Common myeloid progenitor, CD34-positive (primary cell): ENCODE measurements at places on chromosomes 7 and 10.
A peak's percentile ranks its signal among the peaks of the same experiment; 100 is the strongest.

GRCh38 chr7:123798532-123799188 lies 46.3 kb upstream of the HYAL4 start:
- DNase-seq: no peak

DNA sequence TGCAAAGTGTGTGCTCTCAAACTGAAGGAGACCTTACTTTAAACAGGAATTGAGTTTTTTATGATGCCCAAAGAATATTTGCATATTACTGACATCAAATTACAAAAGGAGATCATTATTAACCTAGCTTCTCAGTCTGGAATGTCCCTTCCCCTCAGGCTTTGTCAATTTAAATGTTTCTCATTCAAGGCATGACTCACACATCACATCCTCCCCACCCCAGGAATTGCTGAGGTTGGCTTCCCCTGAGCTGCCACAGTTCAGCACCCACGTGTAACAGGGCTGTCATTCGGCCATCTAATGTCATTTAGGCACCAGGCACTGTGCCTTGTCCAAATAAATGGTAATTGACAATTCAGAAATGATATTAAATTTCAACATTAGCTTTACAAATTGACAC lies 305.9 kb upstream of the MGMT start:
- peak; percentile 76 for DNase-seq

DNA sequence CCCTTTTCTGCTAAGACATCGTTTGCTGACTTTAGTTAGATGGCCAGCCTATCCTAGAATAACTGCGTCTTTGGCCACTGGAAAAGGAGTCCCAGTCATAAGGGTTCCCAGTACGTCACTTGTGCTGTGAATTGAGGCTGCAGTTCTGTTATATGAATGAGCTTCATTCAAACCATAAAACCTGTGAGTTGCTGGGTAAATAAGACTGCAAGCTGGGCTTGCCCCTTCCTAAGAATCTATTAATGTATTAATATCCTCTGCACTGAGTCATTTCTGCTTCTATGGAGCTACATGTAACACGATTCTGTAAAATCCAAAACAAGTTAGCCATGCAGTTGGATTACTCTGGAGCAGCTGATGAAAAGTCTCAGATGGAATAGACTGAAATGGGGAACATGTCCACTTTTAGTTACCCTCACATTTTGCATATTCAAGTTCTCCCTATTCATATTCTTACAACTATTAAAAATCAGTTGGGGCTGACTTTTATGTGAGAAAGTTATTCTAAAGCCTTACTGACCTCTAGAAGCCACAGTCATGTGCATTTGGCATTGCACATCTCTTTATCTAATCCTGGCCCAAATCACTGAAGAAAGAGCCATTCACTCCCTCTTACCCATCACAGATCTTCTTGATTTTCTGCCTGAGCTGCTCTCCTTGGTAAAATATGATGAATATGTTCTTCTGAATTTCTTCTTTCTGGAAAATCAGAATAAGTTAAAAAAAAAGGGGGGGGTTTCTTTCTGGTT lies 41.8 kb upstream of the TMEM213 start:
- DNase-seq: no peak

DNA sequence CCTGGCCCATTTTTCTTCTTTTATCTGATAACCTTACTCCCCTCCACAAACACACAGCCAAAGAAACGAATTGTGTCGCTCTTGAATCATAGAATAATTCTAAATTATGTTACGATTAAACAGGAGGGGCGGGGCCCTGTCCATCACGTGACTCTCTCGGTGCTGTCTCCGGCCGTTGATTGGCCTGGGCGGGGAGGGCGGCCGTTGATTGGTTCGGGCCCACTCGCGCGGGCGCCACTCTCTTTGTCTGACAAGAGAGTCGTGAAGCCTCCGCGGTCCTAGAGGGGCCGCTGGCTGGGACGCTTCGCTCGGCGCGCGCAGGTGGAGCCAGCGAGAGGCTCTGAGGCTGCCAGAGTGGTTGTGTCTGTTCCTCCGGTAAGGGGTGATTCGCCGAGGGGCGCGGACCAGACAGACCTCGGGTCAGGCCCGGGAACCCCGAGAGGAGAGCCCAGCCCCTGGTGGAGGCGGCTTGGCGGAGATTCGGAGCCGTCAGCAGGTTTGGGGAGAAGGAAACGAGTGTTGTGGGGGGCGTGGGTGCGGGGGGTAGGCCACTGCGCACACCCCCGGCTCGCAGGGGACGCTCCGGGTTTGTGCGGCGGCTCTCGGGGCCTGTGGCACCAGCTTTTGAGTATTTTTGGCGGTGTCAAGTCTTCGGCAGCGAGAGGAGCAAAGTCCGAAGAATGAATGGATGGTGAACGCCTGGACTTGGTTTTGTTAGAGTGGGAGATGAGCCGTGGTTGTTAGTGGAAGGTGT lies at the start of gene ZNF789:
Gene ZNF789 (plus strand): TSS at position 330 of the 754 bp plus-strand sequence. CDS start 3,567 bp downstream, outside the sequence.
- DNase-seq: peak; percentile 98

DNA sequence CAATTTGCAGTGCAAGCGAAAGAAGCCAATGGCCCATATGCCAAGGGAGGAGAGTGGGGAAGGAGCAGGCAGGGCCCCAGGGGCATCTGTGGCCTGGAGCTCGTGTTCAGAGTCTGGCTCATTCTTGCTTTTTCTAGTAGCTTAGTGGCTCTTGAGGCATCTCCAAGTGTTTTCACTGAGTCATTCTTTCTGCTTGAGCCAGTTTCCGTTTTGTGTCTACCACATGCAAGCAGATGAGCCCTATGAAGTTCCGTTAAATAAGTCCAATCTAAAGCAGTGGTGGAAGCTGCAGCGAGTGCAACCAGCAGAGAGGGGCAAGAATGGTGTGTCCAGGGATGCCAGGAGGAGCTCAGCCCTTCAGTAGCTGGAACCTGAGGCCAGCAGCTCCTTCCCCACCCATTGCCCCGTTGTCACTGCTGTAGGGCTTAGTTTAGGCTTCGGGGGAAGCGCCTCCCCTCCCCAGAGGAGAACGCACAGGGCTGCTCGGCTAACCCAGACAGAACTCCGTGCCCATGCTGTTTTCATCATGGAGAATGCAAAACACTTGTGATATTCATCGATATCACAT lies 57.4 kb upstream of the EBF3 start:
- peak; percentile 7 for DNase-seq

DNA sequence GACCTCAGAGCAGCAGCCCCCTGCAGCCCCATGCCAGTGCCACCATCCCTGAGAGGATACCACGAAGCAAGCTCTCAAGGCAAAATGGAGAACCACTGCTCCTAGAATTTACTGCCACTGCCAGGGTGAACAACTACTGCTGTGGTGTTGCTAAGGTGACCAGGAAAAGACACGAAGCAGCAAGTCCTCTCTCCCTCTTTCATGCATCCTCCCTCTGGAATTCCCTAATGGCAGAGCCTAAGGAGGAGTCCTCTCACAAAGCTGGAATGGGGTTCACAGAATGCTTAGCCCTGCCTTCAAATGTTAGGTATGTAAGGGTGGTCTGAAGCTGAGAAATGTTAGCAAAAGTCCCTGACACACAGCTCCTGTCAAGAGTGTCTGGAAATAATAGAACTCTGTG lies 35.8 kb upstream of the NPSR1 start:
- DNase-seq: no peak

DNA sequence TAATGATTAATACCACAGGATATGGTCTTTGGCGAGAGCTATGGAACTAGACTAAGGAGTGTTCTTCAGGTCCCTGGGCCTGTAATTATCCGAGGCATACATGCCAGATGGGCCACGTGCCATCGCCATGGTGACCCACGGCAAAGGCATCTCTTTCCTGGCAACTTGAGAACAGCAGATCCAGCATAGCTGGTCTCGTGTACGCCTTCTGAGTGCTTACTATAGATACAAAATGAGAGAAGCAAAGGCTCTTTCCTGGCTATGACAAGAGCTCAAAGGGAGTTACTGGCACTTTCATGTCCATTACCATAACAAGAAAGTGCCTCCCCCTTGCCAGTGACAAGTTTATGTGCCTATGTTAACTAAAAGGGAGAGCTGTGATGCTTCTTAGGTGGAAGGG lies 26.0 kb upstream of the GLI3 start:
- no peak for DNase-seq

DNA sequence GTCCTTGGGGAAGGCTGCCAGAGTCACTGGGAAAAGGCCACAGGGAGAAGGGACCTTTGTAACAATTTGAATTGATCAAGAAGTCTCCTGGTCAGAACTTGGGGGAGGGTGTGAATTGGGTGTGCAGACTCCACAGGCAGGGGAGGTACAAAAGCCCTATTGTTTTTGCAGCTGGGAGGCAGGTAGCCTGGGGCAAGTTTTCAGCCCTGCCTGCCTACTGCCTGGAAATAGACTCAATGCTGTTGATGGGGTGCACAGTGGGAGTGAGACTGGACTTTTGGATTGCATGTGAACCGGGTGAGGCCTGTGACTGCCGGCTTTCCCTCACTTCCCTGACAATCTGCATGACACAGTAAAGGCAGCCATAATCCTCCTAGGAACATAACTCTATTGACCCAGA lies 947.0 kb downstream of the REEP3 start:
- no peak for DNase-seq

- peak; percentile 20 for DNase-seq
These were observed 222.9 kb downstream of the CHRM2 start for GRCh38 chr7:137091396-137091795.

GRCh38 chr7:66331883-66332282 lies 126.7 kb downstream of the TPST1 start:
- no peak for DNase-seq

- DNase-seq: no peak
These were observed 700.9 kb downstream of the GRID1 start for GRCh38 chr10:85665681-85666080.

- DNase-seq: no peak
These were observed 11.5 kb downstream of the AUTS2 start for GRCh38 chr7:69609541-69610373.
